NCI-H2107 (cell line): ENCODE measurements at places on chromosomes 1 and 21.

DNA sequence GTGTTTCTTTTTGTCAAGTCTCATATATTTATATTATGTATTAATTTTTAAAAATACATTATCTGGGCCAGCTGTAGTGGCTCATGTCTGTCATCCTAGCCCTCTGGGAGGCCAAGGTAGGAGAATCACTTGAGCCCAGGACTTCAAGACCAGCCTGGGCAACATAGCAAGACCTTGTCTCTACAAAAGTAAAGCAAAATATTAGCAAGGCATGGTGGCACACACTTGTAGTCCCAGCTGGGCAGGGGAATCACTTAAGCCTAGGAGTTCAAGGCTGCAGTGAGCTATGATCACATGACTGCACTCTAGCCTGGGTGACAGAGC is 189.1 kb downstream of the SMYD3 start:
- DNase-seq, result no peak

DNA sequence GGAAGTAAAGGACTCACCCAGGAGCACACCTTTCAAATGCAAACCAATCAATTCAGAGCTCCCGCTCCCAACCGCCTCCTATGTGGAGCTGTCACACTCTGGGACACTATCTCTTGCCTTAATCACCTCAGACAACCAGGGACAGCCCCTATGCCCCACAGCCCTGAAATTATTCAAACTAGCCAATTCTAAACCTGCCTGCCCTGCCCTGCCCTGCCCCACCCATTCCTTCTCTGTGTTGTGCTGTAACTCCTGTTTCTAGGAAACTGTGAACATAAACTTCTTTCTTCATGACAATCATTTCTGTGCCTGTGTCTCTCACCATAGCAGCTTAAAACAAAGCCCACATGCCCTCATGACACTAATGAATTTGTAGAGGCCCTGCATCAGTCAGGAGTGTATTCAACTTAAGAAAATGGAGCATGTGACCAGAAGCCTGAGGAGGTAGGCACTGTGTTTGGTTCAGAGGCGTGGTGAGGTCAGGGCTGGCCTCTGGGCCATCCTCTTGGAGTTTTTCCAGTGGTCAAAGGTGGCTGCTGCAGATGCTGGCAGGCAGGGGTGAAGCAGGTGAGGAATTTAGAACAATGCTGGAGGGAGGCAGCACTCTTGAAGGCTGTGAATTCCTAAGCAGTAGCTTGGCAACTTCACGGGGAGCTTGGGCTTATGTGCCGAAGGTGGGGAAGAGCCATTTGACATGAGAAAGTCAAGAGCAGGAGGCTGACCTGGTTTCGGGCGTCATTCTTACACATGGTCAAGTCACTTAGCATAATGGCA is 74.5 kb downstream of the RHOU start:
- no peak for DNase-seq

GRCh38 chr1:195481293-195481692 is 1126.9 kb downstream of the KCNT2 start:
- DNase-seq, result no peak

DNA sequence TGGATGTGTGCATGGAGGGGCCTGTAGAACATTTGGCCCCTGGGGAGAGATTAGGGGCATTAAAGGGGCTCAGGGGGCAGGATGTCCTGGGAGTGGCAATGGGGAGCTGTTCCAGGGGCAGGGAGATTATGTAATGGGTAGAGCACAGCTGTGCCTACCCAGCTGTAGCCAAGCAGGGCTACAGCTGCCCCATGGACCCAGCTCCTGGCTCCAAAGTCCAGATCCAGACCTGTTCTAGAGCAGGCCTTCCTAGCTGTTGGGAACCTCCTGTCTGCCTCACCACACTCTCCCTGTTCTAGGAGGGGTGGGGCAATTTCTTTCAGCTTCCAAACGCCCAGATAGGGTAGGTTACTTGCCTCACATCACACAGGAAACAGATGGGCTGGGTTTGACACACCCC is 5.6 kb downstream of the RPS6KA1 start:
- DNase-seq, result no peak

GRCh38 chr1:84363019-84363418 is 35.3 kb upstream of the DNASE2B start:
- DNase-seq, result peak; percentile 25

DNA sequence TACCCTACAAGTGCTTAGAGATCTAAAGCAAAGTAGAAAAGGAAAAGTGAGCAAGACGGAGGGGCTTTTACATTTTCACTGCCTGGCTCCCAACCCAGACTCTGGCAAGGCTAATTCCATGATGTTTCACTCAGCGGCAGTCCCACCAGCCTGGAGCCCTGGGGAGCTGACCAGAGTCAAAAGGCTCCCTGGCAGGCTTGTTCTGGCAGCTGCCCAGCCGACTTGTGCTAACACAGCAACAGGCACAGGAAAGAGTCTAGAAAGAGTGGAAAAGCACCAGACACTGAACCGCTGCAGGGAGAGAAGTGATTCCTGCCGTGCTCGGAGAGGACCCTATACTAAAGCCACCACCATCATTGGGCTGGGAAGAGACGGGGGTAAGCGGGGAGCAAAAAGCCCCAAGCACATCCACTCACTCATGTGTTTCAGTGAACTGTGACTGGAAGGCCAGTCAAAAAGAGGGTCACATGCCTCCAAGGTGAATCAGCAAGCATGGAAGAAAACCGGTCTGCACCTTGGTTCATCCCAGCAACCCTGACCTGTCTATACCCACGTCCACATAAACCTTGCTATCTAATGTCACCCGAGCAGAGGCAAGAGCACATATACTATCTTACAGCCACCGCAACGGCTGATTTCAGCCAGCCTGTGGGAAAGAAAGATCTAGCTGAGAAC is 8.0 kb downstream of the SMIM12 start:
- DNase-seq, result no peak

DNA sequence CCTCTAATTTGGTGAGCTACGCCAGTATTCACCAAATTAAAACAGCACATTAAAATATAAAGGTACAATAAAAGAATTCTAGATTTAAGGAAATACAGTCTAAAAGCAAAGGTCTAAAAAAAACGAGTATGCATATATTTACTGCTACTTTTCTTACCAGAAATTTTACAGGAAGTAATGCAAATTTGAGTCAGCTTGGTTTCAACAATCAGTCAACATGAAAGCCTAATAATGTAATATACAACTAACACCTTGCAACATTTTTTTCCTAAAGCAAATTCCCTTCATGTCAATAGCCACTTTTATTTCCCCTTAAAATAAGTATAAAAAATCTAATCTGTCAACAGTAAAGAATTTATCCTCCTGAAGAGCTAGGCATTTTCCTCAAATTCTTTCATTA is 11.9 kb downstream of the PTP4A2 start:
- DNase-seq, result no peak

DNA sequence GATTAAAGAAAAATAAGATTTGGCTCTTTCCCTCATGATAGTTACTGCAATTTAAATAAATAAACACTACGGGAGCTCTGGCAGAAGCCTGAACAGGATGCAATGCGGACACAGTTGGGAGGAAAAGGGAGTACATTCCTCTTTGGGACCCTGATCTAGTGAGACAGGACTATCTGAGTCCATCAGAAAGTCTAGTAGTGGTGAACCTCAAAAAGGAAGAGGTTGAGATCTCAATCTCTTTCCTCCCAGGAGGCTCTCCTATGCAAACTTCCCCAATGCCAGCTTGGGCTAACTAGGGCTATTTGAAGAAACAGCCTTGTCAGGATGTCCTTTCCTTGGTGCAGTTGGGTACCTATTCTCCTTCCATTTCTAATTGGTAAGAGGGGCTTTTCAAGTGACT is 4.9 kb upstream of the ABCD3 start:
- no peak for DNase-seq

DNA sequence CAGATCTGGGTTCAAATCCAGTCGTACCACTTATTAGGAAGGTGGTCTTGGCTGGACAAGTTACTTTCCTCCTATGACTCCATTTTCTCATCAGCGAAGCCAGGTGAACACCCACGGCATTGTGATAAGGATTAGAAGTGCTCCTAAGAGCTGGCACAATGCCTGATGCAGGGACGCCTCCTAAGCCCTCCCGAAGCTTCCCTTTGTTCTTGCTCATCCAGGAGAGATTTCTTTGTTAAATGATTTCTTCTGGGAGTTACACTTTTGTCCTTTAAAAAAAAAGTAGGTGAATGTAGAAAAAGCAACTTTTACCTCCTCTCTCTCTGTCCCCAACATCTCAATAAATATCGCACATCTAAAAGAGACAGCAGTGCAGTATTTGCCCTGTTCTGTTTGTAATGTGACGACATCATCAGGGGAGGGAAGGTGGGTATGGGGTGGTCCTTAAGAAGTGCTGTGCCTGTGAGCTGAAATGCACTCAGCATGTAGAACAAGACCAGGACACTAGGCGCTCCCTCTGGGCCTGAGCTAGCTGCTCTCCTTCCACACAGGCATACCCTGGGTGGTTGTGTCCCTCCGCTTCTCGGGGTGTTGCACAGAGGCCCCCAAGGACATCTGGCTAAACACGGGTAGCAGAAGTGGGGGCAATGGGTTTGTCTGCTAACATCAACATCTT is 43.9 kb downstream of the SUSD4 start:
- DNase-seq, result no peak

GRCh38 chr1:76764638-76765454 is 102.4 kb upstream of the ST6GALNAC5 start:
- DNase-seq, result peak; percentile 72

- DNase-seq, result no peak
Measured at GRCh38 chr1:149915429-149916192, 2.0 kb downstream of the SV2A start.

DNA sequence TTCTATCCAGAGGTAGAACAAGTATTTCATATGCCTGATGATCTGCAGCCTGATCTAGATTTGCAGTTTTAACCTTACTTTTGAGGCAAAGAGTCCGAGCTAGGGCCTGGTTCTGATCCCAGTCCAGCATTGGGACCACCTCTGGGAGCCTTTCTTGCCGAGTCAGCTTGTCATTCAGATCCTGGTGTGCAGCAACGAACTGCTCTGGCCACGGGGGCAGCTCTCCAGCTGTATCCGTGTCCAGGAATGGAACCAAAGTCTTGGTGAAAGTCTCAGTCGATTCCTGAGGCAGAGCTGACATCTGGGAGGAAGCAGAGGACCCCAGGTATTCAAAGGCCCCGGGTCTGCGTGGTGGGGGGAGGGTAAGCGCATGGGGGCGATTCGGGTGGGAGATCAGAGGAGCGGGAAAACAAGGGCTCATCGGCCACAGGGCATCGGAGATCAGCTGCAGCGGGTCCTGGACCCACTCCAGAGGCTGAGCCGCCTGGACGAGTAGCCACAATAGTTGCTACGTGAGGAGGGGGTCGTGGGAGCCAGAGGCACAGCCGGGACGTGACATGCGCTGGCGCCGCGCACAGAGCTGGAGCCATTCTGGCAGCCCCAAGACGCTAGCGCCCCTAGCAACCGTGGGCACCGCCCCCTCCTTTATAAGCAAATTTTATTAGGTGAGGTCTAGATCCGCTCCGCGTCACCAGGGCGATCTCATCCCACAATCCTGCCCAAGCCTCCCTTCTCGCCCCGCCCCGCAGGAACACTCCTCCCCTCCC is 32.4 kb upstream of the BSDC1 start:
- DNase-seq, result no peak

DNA sequence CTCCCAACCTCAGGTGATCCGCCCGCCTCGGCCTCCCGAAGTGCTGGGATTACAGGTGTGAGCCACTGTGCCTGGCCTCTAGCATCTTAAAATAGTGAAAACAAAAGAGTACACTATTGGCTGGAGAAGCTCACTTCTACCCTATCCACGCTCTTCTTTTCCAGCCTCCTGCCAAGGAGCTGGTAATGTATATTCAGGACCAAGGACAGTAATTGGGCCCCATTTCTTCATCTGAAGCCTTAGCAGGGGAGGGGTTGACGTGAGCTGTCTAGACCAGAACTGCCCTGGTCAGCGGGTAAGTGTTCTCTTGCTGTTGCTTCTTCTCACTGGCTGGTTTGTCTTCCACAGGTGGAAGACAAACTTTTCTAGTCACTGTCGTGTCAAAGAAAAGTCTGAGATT is 70.2 kb downstream of the DNM3 start:
- DNase-seq, result no peak

DNA sequence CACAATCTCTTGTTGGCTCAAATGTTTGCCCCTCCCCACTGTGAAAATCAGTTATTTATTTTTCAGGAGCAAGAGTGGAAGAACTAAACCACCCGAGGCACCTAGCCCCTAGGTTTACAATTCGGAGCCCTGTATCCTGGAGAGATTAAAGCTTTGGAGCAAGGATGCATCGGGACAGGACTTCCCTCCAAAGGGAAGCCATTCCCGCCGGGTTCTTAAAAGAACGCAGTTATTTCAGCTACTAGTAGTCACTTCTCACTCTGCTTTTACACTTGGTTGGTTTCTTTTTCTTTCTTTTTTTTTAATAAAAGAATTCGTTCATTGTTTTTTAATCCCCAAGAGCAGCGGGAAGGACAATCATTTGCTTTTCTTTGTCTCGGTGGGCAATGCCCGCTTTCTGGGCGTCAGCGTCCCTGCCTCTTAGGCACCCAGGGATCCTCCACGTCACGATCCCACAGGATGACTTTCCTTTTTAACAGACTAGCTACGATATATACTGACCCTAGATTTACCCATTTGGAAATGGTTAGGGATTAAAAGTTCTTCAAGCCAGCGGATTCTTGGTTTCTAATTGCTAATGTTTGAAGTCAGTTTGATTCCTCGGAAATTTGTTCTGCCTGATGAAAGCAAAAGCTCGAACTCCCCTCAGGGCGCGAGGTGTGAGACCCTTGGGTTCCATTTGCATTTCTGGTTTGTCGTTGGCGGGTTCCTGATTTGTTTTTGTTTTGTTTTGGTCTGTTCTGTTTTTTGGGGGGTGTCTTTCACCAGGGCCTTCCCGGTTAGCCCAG is 9.0 kb downstream of the TBX15 start:
- no peak for DNase-seq

GRCh38 chr21:15718711-15719110 is 11.1 kb upstream of the USP25 start:
- DNase-seq, result no peak

DNA sequence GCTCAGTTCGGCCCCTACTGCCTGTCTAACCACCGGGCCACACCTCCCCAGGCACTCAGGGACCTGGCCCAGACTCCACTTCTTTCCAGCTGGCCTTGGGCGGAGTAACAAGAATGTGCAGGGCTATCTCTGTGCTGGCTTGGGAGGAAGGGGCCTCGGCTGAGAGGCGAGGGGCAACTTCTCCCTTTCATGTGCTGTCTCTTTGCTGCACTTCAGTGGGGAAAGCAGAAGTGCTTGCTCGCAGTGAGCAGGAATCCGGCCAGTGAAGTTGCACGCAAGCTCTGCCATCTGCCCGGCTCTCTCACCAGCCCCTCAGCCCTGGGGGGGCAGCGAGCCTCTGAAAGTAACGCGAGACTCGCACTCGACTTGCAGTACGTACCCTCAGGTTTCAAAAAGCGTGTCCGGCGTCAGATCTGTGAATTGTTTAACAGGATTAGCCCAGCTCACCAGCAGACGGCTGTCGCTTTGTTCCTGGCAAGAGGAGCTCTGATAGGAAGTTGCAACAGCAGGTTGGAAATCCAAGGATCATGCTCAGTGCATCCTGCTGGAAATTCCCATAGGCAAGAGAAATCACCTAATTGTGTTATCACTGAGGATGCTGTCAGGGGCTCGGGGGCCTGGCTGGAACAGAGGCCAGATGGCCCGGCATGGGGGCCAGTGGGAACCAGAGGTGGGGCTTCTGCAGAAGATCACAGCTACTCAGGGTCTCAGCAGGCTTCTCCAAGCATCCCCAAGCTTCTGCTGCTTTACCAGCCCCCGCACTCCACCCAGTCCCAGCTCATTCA is 221.1 kb downstream of the NPHP4 start:
- DNase-seq, result no peak

- DNase-seq, result no peak
Measured at GRCh38 chr1:156815307-156815826, 1.3 kb downstream of the SH2D2A start.
